ENCODE measurements at places on chromosomes 2 and 18. TPM values are rescaled to one million over a fixed set of nuclear protein-coding genes. Genes with fewer than 3 reads are reported as not detected.

DNA sequence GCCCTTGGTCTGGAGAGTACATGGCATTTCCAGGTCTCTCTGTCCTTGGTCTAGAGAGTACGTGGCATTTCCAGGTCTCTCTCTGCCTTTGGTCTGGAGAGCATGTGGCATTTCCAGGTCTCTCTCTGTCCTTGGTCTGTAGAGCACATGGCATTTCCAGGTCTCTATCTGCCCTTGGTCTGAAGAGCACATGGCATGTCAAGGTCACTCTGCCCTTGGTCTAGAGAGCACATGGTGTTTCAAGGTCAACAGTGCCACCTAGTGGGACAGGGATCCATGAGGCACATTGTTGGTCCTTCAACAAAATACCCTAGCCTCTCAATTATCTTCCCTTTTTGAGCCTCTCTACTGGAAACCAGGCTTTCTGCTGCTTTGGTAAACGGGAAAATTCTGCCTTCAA is 250.2 kb downstream of the OTX1 start:
- DNase-seq, result no peak

DNA sequence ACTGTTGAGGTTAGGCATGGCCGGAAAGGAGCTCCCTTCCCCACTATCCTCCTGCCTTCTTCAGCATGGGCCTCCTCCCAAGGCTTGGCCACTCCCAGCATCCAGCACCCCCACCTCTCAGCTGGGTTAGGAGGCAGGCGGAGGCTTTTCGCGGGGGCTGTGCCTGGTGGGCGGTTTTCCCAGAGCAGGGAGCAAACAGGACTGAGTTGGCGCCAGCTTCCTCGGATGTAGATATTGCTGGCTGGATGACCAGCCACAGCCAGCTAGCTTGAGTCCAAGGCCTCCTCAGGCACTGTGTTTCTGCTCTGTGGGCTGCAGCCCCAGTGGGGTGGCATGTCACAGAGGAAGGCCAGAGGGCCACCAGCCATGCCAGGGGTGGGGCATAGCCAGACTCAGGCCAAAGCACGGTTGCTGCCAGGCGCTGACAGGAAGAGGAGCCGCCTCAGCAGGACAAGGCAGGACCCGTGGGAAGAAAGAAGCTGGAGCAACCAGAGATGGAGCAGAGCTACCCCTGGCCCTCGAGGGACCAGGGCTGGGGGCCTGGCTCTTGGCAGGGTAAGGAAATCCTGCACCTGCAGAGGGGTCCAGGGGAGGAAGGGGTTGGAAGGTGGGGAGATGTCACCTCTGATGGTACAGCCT is at the start of gene TCF23:
Gene TCF23 (plus strand): TSS at position 204 of the 639 bp plus-strand sequence. CDS start 130 bp downstream, at position 334.
- DNase-seq, result no peak

DNA sequence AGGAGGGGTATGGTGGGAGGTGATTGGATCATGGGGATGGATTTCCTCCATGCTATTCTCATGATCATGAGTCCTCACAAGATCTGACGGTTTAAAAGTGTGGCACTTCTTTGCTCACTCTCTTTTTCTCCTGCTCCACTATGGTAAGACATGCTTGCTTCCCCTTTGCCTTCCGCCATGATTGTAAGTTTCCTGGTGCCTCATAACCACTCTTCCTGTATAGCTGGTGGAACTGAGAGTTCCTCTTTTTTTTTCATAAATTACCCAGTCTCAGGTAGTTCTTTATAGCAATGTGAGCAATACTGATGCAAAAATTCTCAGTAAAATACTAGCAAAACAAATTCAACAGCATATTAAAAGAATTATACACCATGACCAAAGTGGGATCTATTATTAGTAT is 728.5 kb upstream of the SLC8A1 start:
- DNase-seq, result no peak

- no peak for DNase-seq
These were observed 50.6 kb upstream of the STAT1 start for GRCh38 chr2:191064590-191064989.

GRCh38 chr2:105803337-105803736 is 58.6 kb downstream of the NCK2 start:
- DNase-seq, result no peak

DNA sequence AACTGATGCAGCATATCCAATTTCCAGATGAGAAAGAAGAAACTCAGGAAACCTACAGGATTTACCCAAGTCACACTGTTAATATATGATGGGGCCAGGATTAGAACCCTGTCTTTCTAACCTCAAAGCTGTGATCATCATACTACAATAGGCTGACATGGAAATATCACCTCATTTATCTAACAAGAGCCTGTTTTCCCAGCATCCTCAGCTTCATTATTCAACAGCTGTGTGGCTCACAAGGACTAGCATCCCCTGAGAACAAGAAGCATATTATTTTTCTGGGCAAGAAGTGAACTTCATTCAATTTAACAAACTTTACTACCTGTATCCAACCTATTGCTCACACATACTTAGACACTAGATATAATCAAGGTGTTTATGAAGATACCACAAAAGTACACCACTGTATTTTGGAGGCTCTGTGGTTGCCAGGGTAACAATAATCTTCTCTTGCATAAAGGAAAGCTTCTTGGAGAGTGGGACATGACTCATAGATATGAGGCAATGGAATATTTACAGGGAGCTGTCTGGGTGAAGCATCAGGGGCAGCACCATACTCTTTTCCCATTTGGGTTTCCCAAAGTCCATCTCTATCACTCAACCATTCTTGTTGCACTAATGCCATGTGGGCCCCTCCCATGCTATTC is 218.2 kb downstream of the RAD51AP2 start:
- peak; percentile 87 for DNase-seq

- DNase-seq, result peak; percentile 100
These were observed 137.6 kb downstream of the COPS8 start for GRCh38 chr2:237223201-237223861.

- peak; percentile 83 for DNase-seq
These were observed 146.6 kb downstream of the MAP4K4 start for GRCh38 chr2:101844055-101844635.

- no peak for DNase-seq
These were observed 18.9 kb downstream of the SP5 start for GRCh38 chr2:170733798-170734600.

GRCh38 chr18:29096079-29096770 is 919.3 kb upstream of the CDH2 start:
- DNase-seq, result no peak

DNA sequence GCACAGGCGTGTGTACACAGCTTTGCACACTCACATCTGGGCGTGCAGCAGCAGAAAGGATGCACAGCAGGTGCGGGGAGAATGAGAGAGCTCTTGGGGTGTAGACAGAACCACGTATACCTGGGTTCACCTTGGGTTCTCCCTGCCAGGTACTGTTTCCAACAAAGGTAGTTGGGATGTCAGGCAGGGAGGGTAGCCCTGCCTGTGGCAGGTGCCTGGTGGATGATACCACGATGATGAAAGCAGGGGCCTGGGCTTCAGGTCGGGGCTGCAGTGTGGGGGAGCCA is 6.5 kb upstream of the ARID5A start:
- no peak for DNase-seq

GRCh38 chr2:85266146-85267041 is 61.4 kb downstream of the TGOLN2 start:
- no peak for DNase-seq

DNA sequence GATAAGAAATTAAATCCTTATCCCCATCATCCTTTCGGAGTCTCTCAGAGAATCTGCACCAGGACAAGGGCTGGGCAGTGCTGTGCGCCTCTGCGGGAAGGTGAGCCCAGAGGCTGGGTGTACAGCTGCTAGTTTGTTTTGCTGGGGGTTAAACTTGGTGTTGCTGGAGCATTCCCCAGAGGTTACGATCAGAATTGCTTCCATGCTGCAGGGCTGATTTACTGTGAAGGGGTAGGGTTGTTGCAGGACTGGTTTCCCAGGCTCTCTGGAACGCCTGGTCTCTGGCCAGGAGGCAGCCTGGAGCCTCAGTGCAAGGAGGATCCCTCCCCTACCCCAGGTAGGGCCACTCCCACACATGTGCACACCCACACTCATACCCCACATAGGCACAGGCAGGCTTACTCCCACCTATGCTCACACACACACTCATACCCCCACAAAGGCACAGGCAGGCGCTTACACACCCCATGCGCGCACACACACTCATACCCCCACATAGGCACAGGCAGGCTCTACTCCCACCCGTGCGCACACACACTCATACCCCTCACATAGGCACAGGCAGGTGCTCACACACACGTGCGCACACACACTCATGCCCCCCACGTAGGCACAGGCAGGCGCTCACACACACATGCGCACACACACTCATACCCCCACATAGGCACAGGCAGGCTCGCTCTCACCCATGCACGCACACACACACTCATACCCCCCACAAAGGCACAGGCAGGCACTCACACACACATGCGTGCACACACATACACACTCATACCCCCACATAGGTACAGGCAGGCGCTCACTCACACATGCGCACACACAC is 11.3 kb downstream of the CNNM4 start:
- no peak for DNase-seq

DNA sequence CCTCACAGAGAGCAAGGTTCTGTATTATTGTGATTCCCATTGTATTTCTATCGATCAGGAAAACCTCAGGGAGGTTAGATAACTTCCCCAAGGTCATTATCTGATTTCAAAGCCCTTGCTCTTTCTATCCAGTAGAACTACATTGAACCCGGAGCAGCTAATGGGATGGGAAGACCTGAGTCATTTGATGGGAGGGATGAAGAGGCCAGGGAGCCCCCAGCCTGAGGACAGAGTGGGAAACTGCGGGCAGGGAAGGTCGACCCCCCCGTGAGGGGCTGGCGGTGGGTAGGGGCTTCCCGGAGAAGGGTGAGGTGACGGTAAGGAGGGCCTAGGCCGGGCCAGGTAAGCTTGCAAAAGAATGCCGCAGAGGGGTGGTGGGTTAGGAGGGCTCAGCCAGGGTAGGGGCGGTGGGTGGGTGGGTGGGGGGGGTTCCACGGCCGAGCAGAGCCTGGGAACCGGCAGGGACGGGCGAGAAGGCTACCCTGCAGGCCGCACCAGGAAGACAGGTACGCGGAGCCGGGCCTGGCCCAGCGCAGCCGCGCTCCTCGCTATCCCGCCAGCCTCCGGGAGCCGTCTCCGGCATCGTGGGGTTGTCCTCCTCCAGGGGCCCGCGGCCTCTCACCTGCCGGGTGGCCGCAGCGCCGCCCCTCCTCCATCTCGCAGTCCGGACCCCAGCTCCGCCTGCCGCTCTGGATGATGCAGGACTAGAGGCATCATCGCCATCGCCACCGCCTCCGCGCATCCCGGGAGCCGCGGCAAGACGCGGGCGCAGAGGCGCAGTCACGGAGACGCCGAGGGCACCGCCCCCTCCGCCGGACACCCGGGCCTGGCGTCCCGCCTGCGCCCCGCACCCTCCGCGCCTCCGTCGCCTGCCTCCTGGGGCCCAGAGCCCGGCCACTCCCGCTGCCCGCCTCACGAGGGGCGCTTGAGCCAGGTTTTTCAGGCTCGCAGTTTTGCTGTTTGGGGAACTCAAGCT is at the start of gene GPR75:
Gene GPR75 (minus strand): TSS at position 762 of the 976 bp plus-strand sequence. CDS start 5,211 bp downstream, outside the sequence.
- no peak for DNase-seq

- no peak for DNase-seq
These were observed 192.1 kb upstream of the CXCR4 start for GRCh38 chr2:136310005-136310495.

Gene SLC16A14
- total RNA-seq, result 4.2 TPM

Gene TPRKB
- total RNA-seq, result 21.3 TPM

Gene CYTIP
- 0.16 TPM for total RNA-seq

Gene TEX44
- total RNA-seq, result not detected

Data from astrocyte (in vitro differentiated cells and primary cell).